Thoracic aorta endothelial cell (primary cell): ENCODE measurements at places on chromosomes 12 and 14. TPM values are rescaled to one million over a fixed set of nuclear protein-coding genes. Genes with fewer than 3 reads are reported as not detected.

The TAS2R46 gene
- total RNA-seq: 6.3 and 9.4 TPM in 2 replicates

The DNAI7 gene
- under 0.01 TPM in 1 of 2 replicates, not detected in the other for total RNA-seq

The DDIT3 gene
- total RNA-seq: 6.3 and 6.7 TPM in 2 replicates

The DUSP6 gene
- 238 and 360 TPM in 2 replicates for total RNA-seq

The PARPBP gene
- 34.8 and 48.2 TPM in 2 replicates for total RNA-seq

The EIF2S3B gene
- total RNA-seq: 1.5 and 1.7 TPM in 2 replicates

The ADAMTS20 gene
- total RNA-seq: not detected in 2 replicates
